Stimulated activated CD4-positive, alpha-beta T cell treated with anti-CD3 and anti-CD28 coated beads, TNF-alpha, amount 100 ng/mL, for 1 hour (primary cell): ENCODE measurements at places on chromosomes 13 and 19.
A peak's percentile ranks its signal among the peaks of the same experiment; 100 is the strongest.

- DNase-seq = no peak
Measured at GRCh38 chr13:112842343-112842856, 126.6 kb upstream of the MCF2L start.

GRCh38 chr13:80430561-80430960, 89.6 kb upstream of the SPRY2 start:
- no peak for DNase-seq

GRCh38 chr13:30186634-30187415, 120.5 kb downstream of the KATNAL1 start:
- no peak for DNase-seq

- DNase-seq = no peak
Measured at GRCh38 chr19:38653028-38653571, 5.7 kb downstream of the ACTN4 start.

DNA sequence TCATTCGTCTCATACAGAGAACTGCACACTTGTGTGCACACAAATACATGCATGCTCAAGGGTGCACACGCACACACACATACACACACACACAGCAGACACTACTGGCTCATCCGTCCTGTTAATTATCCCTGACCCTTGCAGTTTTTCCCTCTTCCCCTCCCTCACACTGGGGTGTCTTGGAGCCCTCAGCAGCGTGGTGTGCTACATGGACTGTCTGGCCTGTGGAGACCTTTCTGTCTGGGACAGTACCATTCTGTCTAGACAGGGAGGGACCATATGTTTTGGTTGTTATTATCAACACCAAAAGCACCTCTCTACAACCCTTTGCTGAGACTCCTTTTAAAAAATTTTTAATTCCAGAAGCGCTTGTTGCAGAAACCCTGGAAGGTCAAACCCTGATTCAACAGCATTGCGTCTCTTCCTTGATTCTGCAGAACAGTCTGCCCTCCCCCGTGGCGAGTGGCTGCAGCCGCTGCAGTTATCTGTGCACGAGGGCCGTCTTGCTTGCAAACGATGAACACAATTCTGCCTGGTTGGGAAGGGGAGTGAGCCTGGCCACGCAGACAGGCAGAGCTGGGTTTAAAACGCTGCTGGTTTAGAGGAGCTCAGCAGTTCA, 374.0 kb downstream of the IRS2 start:
- no peak for DNase-seq

- DNase-seq = no peak
Measured at GRCh38 chr19:16548956-16549355, 6.7 kb upstream of the CHERP start.

DNA sequence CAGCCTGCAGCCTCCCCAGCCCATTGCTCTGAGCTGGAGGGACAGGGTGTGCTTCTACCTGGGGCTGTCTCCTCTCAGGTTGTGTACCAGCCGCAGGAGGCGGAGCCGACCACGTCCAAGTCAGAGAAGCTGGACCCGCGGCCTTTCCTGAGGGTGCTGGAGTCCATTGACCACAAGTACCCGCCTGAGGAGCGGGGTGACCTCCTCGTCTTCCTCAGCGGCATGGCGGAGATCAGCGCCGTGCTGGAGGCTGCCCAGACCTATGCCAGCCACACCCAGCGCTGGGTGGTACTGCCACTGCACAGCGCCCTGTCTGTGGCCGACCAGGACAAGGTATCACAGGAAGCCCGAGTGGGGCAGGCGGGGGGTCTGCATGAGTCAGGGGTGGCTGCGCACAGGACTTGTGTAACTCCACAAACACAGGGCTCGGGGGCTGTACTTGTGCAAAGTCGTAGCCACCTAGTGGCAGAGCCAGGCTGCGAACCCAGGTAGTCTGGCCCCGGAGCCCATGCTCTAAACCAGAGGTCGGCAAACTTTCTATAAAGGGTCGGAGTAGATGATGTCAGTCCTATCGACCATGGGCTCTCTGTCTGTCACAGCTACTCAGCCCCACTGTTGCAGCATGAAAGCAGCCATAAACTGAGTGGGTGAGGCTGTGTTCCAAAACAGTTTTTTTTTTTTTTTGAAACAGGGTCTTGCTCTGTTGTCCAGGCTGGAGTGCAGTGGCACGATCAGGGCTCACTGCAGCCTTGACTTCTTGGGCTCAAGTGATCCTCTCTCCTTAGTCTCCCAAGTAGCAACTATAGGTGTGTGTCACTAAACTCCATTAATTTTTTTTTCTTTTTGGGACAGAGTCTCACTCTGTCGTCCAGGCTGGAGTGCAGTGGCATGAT, 8.9 kb downstream of the DHX34 start:
- DNase-seq = no peak

- DNase-seq = no peak
Measured at GRCh38 chr13:26247608-26248007, 6.3 kb upstream of the CDK8 start.

GRCh38 chr19:20171285-20171684, 4.3 kb downstream of the ZNF486 start:
- DNase-seq = no peak

DNA sequence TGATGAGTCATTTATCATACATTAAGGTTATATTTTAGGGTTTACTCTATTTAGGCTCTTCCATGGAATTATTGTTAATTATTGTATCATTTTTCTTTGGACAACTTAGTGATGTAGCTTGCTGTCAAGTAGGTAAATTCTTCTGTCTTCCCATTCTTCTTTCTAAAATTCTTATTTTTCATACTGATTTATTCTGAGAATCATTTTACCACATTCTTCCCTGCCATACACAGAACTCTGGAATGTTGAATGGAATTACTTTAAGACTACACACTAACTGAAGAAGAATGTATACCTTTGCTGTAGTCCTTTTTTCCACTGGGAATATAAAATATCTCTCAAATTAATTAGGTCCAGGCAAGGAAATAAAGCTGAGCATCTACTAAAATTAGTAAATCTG, 24.5 kb upstream of the SLC7A1 start:
- DNase-seq = no peak

DNA sequence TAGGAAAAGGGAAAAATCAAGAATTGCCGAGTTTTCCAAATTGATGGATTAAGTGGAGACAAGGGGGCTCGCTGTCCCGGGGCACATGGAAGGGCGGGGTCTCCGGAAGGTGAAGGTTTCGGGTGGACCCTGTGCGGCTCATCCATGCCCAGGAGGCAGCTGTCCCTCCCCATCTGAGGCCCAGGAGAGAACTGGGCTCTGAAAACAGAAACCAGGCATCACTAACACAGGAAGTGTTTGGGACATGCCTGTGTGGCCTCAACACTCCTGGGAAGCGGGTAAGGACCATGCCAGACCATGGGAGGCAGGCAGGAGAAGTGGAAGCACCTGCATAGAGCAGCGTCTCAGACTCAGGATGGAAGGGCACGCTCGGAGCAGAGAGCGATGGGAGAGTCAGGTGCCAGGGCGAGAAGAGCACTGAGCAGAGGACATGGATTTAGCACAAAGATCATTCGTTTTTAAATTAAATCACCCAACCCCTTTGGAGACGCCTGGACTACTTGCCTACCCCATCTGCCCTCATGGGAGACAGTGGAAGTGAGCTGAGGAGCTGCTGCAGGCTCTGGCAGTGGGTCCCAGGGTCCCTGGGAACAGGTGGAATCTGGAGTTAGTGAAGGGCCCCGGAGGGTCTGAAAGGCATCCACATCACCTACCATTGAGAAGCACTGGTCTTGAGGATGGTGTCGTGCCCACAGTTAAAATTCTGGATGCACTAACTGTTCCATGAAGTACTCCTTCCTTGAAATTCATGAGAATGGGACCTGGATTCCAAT, 183.2 kb upstream of the SOX1 start:
- DNase-seq = no peak

- DNase-seq = no peak
Measured at GRCh38 chr13:107582171-107582570, 633.2 kb downstream of the LIG4 start.

DNA sequence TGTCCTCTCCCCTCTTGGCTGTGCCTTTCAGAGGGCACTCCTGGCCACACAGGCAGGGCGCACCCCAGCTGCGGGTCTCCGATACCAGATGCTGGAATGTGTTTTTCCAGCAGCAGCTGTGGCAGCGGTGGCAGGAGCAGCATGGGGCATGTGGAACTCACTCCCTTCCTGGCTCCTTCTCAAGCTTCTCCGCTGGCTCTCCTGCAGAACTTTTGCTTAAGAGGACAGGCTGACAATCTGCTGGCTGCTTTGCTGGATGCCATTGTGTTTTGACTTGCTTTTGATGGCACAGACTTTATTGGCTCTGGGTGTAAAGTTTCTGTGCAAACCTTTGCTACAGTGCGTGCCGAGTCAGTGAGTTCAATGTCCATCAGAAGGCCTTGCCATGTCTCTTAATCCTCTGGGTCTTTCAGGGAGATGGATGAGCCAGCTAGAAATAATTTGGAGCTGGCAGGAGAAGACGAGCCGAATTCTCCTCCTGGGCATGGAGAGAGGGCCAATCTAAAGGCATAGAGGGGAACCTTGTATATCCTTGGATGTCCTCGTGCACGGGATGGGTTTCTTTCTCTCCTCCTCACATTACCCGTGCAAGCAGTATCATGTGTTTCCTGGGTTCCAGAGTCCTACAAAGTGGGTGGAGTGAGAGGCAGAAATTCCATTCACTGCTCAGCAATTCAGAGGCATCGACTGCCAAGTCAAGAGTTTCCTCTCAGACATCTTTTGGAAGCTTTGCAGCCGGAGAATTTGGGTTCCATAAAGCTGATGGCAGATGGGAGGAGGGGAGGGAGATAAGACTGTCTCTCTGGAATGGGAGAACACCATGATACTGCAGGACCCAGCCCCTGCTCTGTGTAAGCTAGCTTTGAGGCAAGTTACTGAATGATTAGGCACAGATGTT, 231.2 kb downstream of the FGF9 start:
- no peak for DNase-seq

DNA sequence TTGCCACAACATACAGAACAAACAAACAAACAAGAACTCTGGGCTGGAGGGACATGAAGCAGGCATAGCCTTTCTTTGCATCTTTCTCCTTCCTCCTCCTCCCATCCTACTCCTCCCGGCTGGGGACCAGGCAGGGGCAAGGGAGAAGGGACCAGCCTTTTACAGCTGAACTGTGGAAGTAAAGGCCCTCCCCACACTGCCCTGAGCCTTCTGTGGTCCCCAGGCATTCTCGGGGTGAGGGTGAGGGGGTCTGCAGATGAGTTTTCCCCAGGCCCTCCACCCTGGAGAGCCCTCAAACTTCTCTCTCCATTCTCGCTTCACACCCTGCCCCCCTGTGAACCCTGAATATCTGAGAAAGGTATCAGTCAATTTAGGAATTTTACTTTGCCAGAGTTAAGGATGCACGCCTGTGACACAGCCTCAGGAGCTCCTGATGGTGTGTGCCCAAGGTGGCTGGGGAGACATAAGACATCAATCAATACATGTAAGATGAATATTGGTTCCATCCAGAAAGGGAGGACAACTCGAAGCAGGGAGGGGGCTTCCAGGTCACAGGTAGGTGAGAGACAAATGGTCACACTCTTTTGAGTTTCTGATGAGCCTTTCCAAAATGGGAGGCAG, 170.9 kb downstream of the COL4A1 start:
- DNase-seq = no peak

GRCh38 chr19:51194527-51195315, 30.2 kb upstream of the CD33 start:
- no peak for DNase-seq

DNA sequence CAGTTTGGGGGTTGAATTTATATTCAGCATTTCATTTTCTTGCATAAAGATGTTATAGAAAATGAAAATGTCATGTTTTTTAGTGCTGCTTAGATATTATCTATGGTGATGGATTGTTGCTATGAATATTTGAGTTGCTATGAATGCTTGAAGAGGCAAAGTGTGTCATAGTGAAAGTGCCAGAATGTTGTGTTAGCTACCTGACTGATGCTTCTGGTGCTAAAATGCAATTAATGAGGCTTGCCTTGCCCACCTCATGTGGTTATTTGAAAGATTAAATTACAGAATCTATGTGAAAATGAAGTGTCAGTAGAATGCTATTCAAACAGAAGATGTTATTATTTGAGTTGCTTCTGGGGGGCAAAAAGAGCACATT, 62.7 kb upstream of the MYCBP2 start:
- no peak for DNase-seq

DNA sequence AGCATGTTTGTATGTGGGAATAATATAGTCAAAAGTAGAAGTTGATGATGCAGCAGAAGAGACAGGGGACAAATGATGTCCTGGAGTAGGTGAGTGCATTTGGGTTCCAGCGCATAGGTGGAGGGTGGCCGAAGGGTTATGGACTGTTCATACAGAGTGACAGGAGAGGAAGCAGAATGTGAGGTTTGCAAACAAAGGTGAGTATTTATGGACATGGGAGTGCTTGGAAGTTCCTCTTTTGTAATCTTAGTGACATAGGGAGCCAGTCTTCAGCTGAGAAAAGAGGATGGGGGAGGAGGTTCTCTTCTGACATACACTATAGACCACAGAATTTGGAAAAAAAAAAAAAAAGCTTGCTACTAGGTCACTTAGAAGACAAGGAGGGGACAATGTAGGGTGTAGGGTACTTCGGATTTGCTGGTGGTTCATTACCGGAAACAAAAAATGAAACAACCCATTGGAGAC, 331.6 kb downstream of the DLEU7 start:
- no peak for DNase-seq

DNA sequence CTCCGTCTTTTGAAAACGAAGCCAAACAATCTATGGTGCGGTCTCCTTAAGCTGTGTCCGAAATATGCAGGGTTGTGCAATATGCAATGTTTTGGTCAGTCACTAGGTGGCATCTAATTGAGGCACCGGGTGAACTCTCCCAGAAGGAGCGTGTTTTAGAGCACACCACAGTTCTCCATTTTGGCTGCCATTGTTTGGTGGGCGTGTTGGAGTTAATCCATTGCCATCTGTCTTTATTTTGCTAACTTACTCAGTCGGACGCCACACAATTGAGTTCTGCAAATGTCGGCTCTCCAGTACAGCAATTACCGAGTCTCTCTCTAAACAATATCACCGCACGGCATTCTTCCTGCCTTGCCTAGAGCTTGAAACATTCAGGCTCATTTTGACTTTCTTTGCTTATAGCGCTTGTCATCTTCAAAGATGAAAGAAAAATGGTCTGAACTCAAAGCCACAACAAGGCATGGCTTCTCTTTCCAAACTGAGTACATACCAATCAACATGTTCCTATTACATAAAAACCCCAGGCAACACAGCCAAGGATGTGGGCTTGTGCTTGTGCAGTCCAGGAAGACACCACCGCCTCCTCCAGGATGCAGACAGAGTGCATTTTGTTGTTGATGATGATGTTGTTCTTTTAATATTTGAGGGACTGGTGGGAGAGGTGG, 182.0 kb upstream of the SERP2 start:
- DNase-seq = peak; percentile 2

DNA sequence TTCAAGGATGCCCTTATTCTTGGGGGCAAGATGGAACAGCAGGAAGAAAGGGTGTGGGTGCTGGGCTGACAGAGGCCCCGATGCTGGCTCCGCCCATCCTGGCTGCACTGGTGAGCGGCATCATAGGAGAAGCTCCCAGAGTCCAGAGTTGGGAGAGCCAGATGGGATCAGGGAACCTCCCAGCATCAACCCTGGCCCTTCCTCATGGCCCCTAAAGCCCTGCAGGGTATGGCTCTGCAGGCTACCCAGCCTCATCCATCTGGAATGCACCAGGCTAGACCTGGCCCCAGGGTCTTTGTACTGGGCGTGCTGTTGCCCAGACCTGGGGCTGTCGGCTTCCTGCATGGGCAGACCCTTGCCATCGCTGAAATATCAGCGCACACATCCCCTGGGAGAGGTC, 7.9 kb upstream of the ELL start:
- no peak for DNase-seq
